Neuronal stem cell (in vitro differentiated cells): ENCODE measurements at places on chromosomes 6 and 20.
A peak's percentile ranks its signal among the peaks of the same experiment; 100 is the strongest.

GRCh38 chr6:144215402-144215931, 65.2 kb downstream of the STX11 start:
- DNase-seq = no peak

GRCh38 chr20:46698788-46699187, 9.5 kb upstream of the TP53RK start:
- DNase-seq = no peak

DNA sequence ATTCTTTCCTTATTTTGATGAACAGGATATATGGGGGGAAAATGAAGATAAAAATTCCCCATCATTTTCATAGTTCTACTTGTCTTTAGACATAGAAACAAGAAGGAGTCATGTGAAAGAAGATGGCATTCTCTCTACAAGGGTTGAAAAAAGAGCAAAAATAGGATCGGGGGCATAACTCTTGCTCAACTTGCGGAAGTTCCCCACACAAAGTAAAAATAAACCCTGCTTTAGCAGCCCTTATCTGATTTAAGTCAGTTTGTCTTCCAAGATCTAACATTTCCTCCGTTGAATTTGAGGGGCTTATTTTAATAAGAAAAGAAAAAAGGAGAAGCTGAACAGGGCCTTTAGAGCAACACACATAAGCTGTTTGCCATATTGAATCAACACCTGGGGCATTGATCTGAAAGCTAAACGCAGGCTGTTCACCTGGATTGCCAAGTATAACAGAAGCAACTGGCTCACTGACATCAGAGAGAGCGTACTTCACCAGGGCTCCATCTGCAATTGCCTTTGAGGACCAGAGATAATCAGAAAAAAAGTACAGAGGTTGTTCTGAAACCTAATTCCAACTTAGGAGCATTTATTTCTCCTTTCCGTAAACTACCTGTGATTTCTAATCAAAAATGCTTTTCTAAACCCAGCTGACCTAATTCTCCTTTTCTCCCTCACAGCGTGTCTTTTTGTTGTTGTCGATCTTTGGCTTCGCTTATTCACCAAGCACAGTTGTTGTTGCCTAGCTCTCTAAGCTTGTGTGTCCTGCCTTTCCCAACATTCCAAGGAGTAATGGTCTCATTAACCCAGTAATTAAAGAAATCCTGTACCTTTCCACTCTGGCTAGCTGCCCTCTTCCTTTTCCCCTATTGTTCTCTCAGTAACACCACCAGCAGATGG, 568.0 kb downstream of the KIF16B start:
- DNase-seq = no peak

GRCh38 chr6:31535538-31536324, 6.1 kb downstream of the DDX39B start:
- DNase-seq = no peak

DNA sequence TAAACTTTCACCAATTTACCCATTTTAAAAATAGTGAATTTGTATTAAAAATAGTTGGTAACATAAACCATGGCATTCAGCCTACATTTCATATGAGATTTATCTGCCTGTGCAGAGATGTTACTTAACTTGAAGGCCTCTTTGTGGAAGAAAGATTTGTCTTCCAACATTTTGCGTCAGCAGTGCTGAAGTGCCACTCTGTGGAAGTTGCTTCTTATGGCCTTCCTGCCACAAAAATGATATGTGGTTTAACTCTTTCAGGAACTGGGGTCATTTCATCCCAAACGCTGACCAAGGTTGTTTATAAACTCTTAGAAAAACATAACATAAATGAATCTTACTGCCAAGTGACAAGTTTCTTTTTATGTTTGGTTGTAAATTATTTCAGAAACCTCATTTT, 246.8 kb downstream of the ARID1B start:
- no peak for DNase-seq

GRCh38 chr6:82270881-82271635, 23.5 kb upstream of the IBTK start:
- peak; percentile 47 for DNase-seq

DNA sequence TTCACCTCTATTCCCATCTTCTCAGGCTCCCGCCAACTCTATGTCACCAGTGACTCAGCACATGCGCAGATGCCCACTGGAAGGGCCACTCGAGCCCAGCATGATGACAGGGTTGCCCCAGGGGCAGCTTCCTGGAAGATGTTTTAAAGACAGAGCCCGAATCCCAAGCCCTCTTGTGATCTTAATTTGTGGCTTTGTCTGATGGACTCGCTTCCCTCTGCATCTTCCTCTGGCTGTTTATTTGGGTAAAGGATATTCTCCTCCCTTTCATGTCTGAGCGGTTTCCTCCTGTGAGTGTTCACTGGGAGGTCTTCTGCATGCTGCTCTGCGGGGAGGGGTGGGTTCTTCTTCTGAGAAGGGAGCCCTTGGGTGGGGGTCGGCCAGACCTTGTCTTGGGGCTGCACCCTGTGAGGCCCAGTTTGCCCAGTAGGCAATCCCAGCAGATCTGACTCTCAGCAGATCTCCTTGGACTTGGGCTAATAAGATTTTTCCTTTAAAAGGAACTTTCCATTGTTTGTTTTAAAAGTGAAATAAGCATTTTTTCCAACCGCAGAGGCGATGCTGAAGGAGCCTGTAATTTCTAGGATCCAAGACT, 401.0 kb downstream of the CDC5L start:
- no peak for DNase-seq

DNA sequence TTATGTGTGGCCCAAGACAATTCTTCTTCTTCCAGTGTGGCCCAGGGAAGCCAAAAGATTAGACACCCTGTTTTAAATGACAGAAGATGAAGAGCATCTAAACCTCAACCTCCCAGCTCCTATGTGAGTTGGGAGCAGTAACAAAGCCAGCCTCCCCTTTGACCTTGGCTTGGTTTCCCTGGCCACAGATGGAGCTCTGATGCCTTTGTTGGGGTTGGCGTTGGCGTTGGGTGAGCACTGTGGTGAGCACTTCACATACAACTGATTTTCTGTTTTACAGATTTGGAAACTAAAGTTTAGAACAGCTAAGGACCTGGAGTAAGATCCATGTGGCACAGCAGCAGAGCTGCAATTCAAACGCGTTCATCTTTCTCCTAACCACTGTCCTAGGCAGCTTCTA, 22.1 kb downstream of the DAAM2 start:
- no peak for DNase-seq

DNA sequence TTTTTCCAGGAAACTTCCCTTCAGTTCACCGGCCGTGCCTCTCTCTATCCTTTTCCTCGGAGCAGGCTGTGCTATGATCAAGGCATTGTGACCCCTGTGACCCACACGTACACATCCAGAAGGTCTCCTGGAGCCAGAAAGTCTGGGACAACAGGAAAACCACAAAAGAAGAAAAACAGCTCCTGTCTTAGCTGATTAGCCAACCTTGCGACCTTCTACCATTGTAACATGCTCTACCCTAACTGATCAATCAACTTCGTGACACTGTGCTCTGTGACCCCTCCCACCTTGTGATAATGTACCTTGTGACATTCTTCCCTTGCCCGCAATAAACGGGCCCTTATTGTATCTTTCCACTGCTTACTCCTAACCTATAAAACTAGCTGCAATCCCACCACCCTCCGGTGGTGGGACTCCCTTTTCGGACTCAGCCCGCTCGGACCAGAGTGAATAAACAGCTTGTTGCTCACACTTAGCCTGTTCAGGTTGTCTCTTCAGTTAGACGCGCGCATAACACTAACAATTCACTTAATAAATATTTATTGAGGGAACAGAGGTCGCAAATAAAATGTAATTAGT, 24.2 kb downstream of the ZNF311 start:
- DNase-seq = peak; percentile 81

GRCh38 chr6:38714239-38715015, 684 bp upstream of the DNAH8 start:
- no peak for DNase-seq

- DNase-seq = no peak
These were observed 26.3 kb upstream of the TFB1M start for GRCh38 chr6:155340464-155341129.

GRCh38 chr6:119132261-119132981, 54.0 kb upstream of the FAM184A start:
- DNase-seq = no peak

GRCh38 chr6:7417684-7418083, 28.1 kb downstream of the RIOK1 start:
- DNase-seq = no peak

GRCh38 chr6:5278565-5279120, 17.3 kb downstream of the FARS2 start:
- no peak for DNase-seq

GRCh38 chr20:46438156-46438750, 31.8 kb upstream of the ELMO2 start:
- peak; percentile 15 for DNase-seq

DNA sequence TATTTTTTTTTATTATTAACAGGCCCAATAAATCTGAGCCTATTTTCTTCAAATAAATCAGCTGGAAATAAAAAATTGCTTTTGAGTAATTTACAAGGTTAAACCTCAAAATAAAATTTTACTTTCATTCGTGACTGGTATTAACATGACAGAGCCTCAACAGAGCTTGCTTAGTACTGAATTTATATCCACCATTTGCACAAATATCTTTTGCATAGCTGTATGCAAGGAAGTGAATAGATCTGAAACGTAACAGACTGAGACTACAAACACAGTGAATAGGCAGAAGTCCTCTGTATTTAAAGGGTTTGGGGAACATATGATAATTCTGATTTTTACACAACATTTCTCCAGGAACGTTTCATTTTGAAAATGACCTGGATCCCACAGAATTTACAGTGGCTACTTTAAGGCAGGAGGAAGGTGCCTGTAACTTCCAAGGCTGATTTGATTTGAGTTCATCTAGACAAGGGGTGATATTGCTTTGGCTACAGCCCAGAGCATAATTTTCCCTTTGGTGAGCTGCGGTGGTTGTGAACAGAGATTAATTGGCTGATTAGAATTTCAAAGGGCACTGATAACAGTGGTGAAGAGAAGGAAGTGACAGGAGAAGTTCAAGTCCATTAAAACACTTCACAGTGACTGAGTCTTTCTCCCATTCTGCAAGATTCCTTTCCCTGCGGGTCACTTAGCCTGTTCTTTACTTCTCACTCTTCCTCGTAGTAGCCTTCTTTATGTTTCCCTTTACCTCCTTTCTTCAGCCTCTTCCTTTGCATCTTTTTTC, 121.2 kb upstream of the SASH1 start:
- no peak for DNase-seq

DNA sequence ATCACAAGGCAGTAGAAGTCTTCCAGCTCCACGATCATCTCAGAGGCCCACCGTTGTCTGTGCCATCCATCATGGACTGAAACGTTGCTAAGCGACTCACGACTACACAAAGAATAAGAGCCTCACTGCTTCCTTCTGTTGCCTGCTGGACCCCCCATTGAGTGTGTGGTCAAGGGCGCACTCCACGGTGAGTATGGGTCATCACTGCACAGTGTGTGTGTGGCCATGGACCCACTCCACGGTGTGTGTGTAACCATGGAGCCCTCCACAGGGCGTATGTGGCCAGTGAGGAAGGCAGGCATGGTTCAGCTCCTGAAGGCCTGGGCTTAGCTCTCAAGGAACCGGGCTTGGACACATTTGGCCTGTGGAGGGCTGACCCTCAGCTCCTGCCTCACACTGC, 123.4 kb upstream of the AFDN start:
- DNase-seq = no peak

- no peak for DNase-seq
These were observed 59.2 kb downstream of the RBM38 start for GRCh38 chr20:57450419-57450818.
